ENCODE measurements at places on chromosomes 1 and 21.
A peak's percentile ranks its signal among the peaks of the same experiment; 100 is the strongest.

DNA sequence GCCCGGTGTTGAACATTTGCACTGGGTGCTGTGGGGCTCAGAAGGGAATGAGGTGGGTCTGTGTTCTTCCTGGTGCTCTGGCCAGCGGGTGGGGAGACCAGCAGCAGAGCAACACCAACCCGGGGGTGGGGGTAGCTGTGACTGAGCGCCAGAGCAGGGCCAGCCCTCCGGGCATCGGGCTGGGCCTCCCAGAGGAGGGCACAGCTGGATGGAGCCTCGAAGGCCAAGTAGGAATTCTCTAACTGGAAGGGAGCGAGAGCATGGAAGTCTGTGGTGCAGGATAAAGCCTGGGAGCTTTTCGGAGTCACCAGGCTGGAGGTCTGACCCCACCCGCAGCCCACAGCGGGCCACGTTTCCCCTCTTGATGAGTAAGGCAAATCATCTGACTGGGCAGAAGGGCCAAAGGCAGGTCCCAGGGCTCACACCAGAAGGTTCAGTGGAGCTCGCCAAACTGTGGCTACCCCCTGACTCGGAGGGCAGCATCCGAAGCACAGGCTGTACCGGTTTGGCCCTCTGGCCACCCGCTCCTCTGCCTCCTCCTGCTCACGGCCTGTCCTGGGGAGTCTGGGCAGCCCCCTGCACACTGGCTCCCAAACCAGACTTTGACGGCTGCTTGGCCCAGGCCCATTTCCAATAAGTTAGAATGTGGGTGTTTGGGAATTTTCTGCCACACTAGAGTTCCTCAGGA lies 18.8 kb downstream of the SLC1A7 start:
- H3K27ac ChIP-seq, result no peak overlapping the region
- no peaks in the 10 kb centered on the region for H3K36me3 ChIP-seq
- H3K4me1 ChIP-seq, result peaks cover 29% of the 10 kb centered on the region
- DNase-seq, result no peak

DNA sequence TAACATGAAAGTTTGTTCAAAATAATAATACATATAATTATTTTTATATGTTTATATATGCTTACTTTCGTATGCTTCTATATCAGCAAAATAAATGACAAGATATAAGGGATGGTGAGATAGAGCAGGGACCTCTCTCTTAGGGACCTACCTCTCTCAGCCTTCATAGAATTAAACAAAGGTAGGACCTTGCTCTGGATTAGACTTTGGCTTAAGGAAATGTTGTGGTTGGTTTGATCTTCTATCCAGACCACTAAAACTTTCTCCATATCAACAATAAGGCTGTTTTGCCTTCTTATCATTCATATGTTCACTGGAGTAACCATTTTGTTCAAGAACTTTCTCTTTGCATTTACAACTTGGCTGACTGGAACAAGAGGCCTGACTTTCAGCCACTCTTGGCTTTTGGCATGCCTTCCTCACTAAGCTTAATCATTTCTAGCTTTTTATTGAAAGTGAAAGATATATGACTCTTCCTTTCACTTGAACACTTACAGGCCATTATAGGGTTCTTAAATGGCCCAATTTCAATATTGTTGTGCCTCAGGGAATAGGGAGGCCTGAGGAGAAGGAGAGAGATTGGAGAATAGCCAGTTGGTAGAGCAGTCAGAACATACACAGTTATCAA lies 14.4 kb downstream of the FRRS1 start:
- no peaks in the 10 kb centered on the region for H3K4me1 ChIP-seq
- DNase-seq, result no peak
- no peak overlapping the region for H3K4me3 ChIP-seq
- no peaks in the 10 kb centered on the region for H3K36me3 ChIP-seq
- no peak overlapping the region for H3K27ac ChIP-seq
- H3K27me3 ChIP-seq, result no peaks in the 10 kb centered on the region

GRCh38 chr1:221981461-221981860 lies 239.6 kb upstream of the DUSP10 start:
- no peaks in the 10 kb centered on the region for H3K36me3 ChIP-seq
- no peaks in the 10 kb centered on the region for H3K27me3 ChIP-seq
- no peak overlapping the region for H3K4me3 ChIP-seq
- DNase-seq, result no peak
- H3K27ac ChIP-seq, result no peak overlapping the region

- peaks cover 4% of the 10 kb centered on the region for H3K27me3 ChIP-seq
- no peak overlapping the region for H3K4me3 ChIP-seq
- H3K27ac ChIP-seq, result no peak overlapping the region
- no peak for DNase-seq
Measured at GRCh38 chr1:59141267-59141863, 155.5 kb upstream of the FGGY start.

- peak; percentile 79 for DNase-seq
- H3K27ac ChIP-seq, result peak within 1 kb of the TSS; percentile 78
- peaks cover 13% of the 10 kb centered on the region for H3K4me1 ChIP-seq
- peak within 1 kb of the TSS; percentile 91 for H3K4me3 ChIP-seq
- H3K36me3 ChIP-seq, result peaks cover 5% of the 10 kb centered on the region
- H3K27me3 ChIP-seq, result peaks cover 13% of the 10 kb centered on the region
Measured at GRCh38 chr1:237041795-237042525, at the start of gene RYR2. RYR2 (plus strand) TSS chr1:237042184; CDS start chr1:237042522, 338 bp downstream.
